ENCODE measurements at places on chromosomes 5 and 9.

GRCh38 chr5:56698463-56699381 lies 116.6 kb upstream of the MAP3K1 start:
- DNase-seq = no peak

DNA sequence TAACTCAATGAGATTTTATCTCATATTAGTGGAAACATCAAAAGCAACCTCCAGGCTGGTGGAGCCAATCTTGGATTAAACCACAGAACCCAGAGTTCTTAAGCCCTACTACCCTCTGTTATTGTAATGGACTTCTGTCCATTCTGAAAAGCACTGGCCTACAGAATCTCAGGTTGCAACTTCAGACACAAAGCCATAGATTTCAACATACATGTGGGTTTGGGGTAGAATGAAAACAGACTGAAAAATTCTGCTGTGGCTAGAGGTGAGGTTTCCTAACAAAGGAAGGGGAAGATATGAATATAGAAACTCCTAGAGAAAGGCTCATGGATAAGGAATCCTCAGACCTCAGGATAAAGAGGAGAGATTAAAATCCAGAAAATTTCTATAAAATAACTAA lies 569.8 kb upstream of the RIOK2 start:
- DNase-seq = no peak

DNA sequence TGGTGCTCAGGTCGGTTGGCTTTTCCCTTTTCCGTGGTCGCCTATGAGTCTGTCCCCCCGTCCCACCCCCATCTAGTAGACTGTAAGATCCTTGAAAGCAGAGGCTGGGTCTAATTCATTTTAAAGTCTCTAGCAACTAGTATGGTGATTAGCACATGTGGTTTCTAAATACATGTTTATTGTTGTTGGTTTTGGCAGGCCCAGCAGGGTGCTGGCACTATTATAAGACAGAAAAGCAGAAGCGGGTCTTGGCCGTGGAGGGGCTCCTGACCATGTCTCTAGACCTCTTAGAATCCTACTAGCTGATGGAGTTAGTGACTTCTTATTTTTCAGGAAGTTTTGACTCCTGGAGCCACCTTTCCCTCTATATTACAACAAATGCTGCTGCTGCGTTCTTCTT lies 61.5 kb upstream of the TNFSF8 start:
- no peak for DNase-seq

DNA sequence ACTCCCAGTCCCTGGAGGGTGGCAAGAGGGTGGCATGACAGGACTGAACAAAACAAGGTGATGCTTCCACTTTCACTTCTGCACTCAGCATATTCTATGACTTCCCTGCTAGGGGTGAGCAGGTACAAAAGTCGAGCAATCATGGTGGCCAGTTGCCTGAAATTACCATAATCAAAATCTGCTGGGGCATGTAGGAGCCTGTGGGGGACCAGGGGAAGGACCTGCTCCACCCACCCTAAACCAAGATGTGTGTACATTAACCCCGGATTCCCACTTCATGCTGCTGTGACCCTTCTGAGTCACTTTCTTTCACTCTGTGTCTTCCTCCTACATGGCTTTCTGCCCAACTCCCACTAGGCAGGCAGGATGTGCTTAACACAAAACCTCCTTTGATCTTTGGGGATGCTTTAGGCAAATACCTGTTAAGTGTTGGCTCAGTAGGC lies 73.3 kb upstream of the PHF24 start:
- DNase-seq = no peak

DNA sequence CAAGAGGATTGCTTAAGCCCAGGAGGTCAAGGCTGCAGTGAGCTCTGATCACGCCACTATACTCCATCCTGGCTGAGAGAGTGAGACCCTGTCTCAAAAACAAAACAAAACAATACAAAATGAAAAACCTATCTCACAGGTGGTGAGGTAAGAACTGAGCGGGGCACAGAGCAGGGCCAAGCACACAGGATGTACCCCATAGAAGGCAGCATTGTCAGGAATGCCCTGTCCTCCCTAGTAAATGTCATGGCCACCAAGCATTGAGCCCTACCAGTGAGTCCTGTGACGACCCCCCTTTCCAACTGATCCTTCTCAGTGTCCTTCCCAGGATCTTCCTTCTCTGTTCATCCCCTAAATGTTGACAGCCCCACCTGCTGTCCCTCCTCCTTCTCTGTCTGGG lies 44.6 kb upstream of the ALDH1B1 start:
- DNase-seq = no peak

DNA sequence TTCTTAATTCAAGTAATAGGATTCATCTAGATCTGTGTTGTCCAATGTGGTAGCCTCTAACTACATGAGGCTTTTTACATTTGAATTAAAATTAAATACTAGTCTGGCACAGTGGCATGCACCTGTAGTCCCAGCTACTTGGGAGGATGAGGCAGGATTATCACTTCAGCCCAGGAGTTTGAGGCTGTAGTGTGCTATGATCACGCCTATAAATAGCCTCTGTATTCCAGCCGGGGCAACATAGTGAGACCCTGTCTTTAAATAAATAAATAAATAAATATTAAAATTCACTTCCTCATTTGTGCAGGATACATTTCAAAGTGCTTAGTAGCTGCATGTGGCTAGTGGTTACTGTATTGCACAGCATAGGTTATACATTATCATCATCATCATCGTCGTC lies 91.8 kb downstream of the UBE2R2 start:
- no peak for DNase-seq

DNA sequence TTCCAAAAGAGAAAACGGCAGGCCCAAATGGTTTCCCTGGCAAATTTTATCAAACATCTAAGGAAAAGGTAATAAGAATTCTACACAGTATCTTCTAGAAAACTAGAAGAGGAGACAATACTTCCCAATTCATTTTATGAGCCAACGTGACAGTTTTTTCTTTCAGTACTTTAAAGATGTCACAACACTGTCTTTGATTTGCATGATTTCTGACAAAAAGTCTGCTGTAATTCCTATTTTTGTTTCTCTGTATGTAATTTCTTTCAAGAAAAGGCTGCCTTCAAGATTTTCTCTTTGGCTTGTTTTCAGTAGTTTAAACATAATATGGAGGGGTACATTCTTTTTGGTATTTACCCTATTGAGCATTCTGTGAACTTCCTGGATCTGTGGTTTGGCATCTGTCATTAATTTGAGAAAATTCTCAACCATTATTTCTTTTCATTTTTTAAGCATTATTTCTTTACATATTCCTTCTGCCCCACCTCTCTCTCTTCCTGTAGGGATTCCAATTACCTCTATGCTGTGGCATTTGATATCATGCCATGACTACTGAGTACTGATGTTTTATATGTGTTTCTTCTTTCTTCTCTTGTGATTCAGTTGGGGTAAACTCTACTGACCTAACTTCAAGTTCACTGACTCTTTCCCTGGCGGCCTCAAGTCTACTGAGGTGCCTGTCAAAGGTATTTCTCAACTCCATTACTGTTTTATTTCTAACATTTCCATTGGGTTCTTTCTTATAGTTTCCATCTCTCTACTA lies 32.2 kb downstream of the ANKS6 start:
- no peak for DNase-seq

DNA sequence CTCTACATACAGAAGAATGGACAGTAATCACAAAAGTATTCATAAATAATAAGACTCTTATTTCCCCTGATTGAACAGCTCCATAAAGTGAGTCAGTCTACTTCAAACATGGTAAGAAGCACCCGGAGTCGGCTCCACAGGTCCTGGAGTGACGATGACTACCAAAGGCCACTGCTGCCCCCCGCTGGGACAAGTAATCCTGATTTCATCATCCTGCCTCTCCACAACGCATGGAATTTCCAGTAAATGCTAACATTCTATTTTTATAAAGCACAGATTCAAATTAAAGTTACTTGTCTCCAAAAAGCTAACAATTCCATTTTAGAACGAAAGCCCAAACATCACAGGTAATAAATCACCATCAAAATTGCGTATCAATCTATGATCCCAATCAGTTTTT lies 16.2 kb downstream of the ATPSCKMT start:
- DNase-seq = no peak

DNA sequence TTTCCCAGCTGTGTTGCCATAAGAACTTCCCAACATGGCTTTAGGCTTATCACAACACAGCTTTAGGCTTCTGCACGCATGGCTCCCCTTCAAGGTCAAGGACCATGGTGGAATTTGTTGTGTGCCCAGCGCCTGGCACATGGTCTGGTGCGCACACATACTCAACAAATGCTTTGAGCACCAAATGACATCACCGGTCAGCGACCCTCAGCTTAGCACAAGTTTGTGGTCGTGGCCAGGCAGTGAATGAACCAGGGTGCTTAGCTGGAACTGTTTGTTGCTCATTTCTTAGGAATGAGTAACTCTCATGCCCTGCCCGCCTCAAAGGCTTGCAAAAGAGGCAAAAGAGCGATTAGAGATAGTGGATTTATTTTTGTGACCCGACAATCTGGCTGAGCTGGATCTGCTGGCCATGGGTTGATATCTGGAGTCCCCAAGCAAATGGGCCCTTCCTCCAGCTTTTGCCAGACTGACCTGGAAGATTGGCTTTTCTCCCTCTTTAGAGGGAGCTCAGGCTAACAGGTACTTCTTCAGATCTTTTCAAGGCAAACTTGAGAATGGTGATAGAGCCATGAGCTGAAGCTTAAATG lies 58.9 kb downstream of the DAP start:
- DNase-seq = no peak

DNA sequence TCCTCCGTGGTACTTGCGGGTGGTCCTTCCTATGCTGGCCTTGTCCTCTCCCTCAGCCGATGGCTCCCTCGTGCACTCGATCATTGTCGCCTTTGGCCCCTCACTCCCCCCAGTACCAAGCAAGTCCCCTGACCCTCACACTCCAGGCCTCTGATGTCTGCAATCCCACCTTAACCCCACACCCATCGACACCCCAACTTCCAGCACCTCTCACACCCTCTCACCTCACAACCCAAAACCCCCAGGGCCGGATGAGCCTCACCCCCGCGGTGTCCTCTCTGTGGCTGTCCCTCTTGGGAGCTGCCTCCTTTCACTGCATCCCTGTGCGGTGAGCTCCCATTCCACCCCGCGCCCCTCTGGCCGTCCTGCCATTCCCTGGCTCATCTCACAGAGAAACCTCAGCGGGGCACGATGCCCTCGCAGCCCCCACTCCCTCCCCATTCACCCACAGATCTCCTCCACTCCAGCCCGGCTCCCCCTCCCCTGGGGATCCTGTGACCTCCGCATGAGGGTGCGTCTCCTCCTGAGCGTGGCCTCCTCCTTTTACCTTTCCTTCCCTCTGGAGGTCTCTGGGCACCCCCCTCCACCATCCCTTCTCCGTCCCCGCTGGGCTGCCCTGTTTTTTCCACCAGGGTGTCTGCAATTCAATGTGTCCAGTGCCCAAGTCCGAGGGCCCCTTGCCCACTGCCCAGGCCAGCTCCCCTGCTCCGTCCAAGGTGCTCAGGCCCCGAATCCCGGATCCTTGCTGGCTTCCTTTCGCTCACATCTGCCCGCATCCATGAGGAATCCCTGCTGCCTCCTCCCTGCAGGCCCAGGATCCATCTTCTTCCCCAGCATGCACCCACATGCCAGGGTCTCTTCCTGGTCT lies 15.8 kb upstream of the RNU6ATAC start:
- no peak for DNase-seq

GRCh38 chr9:99019510-99020331 lies 76.0 kb downstream of the COL15A1 start:
- DNase-seq = no peak

- DNase-seq = no peak
Observed at GRCh38 chr5:115484368-115484767, 60.2 kb downstream of the FEM1C start.

- DNase-seq = peak; percentile 21
Observed at GRCh38 chr5:64811050-64811640, 42.4 kb downstream of the CWC27 start.

DNA sequence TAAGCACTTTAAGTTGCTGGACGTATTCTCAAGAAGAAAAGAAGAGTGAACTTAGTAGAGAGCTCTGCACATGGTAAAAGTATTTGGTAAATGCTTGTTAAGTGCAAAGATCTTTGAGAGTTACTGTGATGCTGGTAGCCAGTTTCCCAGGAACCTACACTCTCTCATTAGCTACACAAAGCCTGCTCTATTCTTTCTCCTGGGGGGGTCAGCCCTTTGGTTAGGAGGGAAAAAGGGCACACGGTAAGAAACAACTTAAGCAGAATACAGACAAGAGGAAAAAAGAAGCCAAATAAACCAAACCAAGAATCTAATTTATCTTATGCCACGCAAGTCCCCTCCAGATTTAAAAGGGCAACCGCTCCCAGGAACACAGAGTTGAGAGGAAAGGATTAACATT lies 1100.1 kb upstream of the CDH10 start:
- no peak for DNase-seq

- DNase-seq = no peak
Observed at GRCh38 chr9:655875-656274, 185.6 kb upstream of the DMRT1 start.

DNA sequence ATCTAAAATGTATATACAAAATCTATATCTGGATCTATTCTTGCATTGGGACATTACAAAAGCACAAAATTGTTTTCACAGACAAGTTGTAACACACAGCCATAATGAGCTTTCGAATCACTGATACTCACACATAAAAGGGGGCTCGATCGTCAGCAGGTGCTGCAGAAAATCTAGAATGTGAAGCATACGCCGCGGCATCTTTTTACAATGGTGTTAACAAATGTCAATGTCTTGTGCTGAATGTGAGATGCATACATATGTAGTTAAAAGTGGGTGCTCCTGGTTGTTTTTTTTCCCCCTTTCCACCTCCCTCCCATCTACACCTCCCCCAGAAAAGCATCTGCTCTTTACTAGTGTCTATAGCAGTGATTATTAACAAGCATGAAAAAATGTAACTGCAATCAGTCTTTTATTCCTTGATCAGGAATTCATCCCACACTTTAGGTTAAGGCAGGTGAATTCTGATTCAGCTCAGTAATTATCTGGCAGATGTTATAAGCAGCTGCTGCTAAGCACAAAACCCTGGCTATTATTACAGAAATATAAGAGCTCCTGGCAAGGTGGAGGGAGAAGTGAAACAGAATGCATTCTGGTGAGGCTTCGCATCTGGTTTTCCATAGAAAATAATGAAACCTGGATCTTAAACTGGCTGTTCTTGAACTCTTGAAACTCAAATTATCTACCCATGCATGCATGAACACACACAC lies 114.1 kb downstream of the MPDZ start:
- DNase-seq = no peak

- DNase-seq = no peak
Observed at GRCh38 chr5:5335700-5336264, 86.7 kb upstream of the ICE1 start.

DNA sequence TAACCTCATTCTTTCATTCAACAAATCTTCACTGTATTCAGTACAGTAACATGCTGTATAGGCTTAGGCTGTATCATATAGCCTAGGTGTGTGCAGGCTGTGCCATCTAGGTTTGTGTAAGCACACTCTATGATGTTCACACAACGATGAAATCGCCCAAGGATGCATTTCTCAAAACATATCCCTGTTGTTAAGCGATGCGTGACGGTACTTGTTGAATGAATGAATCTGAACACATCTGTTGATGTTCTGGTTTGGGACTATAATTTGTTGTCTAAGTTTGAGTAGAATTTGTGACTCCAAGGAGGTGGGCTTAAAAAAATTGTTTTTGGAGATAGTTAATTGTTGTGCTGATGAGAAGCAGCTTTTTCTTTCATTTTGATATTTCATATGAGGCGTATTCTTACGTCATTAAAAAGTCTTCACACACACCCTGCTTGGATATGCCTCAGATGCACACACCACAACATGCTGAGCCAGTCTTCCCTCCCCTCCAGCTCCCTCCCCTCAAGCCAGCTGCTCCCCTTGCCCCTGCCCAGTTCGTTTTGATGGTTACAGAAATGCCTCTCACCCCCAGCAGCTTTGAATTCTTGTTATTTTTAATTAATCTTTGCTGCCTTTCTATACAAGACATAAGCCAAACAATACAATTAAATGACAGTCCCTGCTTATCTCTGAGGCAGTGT lies 5.5 kb upstream of the PSAT1 start:
- no peak for DNase-seq

Data from GDM1 (cell line).